ENCODE measurements at places on chromosomes 4 and X.

DNA sequence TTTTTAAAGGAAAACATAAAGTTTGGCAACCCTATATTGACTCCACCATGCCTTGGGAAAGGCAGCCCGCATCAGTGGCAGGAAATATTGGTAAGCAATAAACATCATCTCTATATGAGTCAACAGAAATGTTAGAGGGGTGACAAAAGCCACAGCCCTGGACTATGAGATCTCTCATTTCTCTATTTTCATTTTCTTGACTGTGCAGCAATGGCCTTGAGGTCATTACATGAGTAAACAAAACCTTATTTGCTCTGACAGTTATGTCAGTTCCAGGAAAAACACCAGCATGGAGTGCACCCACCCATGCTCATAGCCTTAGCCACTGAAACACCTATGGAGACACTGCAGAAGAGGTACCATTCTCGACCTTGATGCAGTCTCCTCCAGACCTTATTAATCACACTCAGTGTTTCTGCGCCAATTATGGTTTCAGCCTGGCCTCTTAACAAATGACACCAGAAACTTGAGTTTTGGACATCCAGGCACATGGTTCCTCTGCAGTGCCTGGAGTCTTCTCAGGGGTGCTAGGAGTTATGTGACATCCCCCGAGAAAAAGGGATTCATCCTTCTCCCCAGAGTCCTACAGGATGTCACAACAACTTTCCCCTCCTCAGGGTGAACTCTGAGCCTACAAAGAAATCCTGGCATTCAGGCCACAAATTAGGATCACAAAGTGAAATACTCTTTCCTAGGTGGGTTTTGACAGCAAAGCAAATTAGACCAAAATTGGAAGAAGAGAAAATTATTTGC lies 16.0 kb upstream of the HPGD start:
- DNase-seq, result no peak

DNA sequence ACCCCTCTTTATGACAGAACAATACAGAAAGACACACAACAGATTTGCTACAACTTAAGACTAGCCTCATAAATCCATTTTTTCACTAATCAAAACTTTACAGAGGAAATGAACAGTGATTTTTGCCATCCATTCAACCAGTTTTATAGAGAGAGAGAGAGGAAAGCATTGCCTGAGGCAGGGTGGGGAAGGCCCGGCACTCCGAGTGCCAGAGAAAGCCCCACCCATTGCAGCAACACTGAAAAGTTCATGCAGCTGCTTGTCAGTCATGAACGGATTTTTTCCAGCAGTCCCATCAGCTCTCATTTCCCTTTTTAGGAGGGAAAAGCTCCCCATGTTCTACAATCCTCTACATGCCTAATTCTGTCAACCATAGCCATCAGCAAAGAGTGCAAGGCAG lies 236.9 kb downstream of the CHIC1 start:
- no peak for DNase-seq

- no peak for DNase-seq
Observed at GRCh38 chr4:141159027-141159426, 25.8 kb upstream of the RNF150 start.

GRCh38 chr4:183636923-183637322 lies 22.1 kb downstream of the RWDD4 start:
- no peak for DNase-seq

DNA sequence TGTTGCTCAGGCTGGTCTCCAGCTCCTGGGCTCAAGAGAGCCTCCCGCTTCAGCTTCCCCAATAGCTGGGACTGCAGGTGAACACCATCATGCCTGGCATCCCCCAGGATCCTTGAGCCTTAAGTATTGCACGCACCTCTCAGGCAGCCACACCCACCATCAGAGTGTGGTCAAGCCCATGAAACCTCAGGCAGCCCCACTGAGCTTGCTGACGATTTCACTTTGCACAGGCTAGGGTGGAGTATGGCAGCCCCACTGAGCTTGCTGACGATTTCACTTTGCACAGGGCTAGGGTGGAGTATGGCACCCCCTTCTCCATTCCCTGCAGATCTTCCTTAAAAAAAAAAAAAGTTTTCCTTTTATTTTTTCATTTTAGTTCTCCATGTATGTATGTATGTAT lies 57.2 kb downstream of the RHOXF2B start:
- no peak for DNase-seq

- no peak for DNase-seq
Observed at GRCh38 chrX:128582036-128582435, 529.8 kb upstream of the ACTRT1 start.

DNA sequence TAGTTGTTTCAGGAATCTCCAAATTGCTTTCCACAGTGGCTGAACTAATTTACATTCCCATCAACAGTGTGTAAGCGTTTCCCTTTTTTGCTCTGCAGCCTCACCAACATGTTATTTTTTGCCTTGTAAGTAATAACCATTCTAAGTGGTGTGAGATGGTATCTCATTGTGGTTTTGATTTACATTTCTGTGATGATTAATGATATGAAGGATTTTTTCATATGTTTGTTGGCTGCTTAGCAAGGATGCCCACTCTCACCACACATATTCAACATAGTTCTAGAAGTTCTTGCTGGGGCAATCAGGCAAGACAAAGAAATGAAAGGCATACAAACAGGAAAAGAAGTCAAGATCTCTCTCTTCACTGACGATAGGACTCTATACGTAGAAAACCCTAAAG lies 472.4 kb downstream of the ZNF674 start:
- DNase-seq, result no peak
